Caco-2 (cell line): ENCODE measurements at places on chromosomes 2 and 18. TPM values are rescaled to one million over a fixed set of nuclear protein-coding genes. Genes with fewer than 3 reads are reported as not detected.

DPP10 gene
- total RNA-seq: not detected in 2 replicates

C2orf80 gene
- total RNA-seq: not detected in 2 replicates

TSHZ1 gene
- 3.4 and 4.4 TPM in 2 replicates for total RNA-seq

TTC32 gene
- total RNA-seq: 15.5 and 16.8 TPM in 2 replicates

IL1B gene
- 0.18 TPM in 1 of 2 replicates, not detected in the other for total RNA-seq

RESP18 gene
- not detected in 2 replicates for total RNA-seq

CYP27C1 gene
- total RNA-seq: 0.11 TPM in 1 of 2 replicates, not detected in the other

BMP10 gene
- not detected in 2 replicates for total RNA-seq

C2orf15 gene
- total RNA-seq: 11.3 and 12.5 TPM in 2 replicates

RAB17 gene
- total RNA-seq: 60.9 and 61.5 TPM in 2 replicates

SAG gene
- not detected in 2 replicates for total RNA-seq

GPR155 gene
- 0.53 and 1.0 TPM in 2 replicates for total RNA-seq

L3MBTL4 gene
- total RNA-seq: 0.23 TPM in 1 of 2 replicates, not detected in the other

DPP4 gene
- 190 and 199 TPM in 2 replicates for total RNA-seq

KCTD1 gene
- total RNA-seq: 5.7 and 6.8 TPM in 2 replicates
